Activated CD4-positive, alpha-beta T cell treated with anti-CD3 and anti-CD28 coated beads for 36 hours (primary cell): ENCODE measurements at places on chromosomes 11 and 22. TPM values are rescaled to one million over a fixed set of nuclear protein-coding genes. Genes with fewer than 3 reads are reported as not detected.

DNA sequence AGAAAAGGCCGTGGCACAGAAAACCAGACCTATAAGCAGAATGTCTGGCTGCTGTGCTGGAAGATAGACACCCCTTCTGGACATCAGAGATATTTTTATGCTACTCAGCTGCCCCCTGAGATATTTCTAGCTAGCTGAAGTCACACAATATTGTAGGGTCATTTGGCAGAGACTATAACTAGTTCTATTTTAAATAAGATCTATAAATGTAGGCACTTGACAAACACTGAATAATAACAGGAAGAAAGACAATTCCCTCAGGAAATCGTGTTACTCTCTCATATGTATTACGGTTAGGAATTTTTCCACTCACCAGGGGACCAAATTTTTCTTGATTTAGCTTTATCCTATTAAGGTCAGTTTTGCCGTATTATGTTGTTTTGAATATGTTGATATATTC, 845.4 kb downstream of the OPCML start:
- no peak for DNase-seq

FIBIN gene
- not detected for total RNA-seq

- peak; percentile 54 for DNase-seq
Observed at GRCh38 chr11:66126064-66126463, 56.0 kb downstream of the PACS1 start.

GRCh38 chr11:12117611-12118010, 7.2 kb downstream of the MICAL2 start:
- peak; percentile 48 for DNase-seq

CD248 gene
- 0.23 TPM for total RNA-seq

- no peak for DNase-seq
Observed at GRCh38 chr11:11044137-11044855, 186.4 kb upstream of the ZBED5 start.

ACRV1 gene
- not detected for total RNA-seq

BARX2 gene
- total RNA-seq: 1.3 TPM

MCM5 gene
- total RNA-seq: 382 TPM

- DNase-seq: no peak
Observed at GRCh38 chr11:94781837-94782236, 13.7 kb downstream of the AMOTL1 start.
